Type B pancreatic cell (in vitro differentiated cells): ENCODE measurements at places on chromosomes 2 and 18. TPM values are rescaled to one million over a fixed set of nuclear protein-coding genes. Genes with fewer than 3 reads are reported as not detected.

TUBA4B gene
- total RNA-seq, result not detected in 2 replicates

HEATR5B gene
- total RNA-seq, result 17.0 and 18.9 TPM in 2 replicates

PLEK gene
- not detected in 2 replicates for total RNA-seq

RTKN gene
- 72.1 and 88.3 TPM in 2 replicates for total RNA-seq

ERMN gene
- total RNA-seq, result 1.2 and 1.6 TPM in 2 replicates

OSBPL6 gene
- 2.9 and 6.9 TPM in 2 replicates for total RNA-seq

ANKRD30BL gene
- total RNA-seq, result not detected in 2 replicates

MAPK4 gene
- 6.7 and 7.5 TPM in 2 replicates for total RNA-seq

TGFA gene
- 6.8 and 21.0 TPM in 2 replicates for total RNA-seq

SDC1 gene
- total RNA-seq, result 164 and 375 TPM in 2 replicates

- peaks cover 27% of the 10 kb centered on the region for H3K4me1 ChIP-seq
- no peak for DNase-seq
- H3K27ac ChIP-seq, result no peak overlapping the region
- H3K4me3 ChIP-seq, result no peak overlapping the region
- H3K36me3 ChIP-seq, result no peaks in the 10 kb centered on the region
Observed at GRCh38 chr2:6343076-6343475, 522.6 kb downstream of the CMPK2 start.

DNA sequence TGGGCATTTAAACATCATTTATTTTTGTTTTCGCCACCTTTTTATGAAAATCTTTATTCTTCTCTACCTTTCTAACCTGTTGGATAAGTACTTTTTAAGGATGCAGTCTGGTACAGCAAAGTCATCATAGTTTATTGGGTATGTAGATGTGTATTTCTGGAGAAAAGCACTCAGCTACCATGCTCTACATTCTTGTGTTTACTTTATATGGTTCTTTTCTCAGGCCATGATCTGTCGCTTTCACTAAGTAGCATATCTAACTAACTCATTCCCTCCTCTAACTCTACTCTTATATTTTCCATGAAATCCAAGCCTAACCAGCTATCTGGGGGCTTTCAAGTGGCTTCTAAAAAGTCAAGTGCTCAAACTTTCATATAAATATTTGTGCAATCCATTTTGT, 25.3 kb upstream of the SETBP1 start:
- no peak overlapping the region for H3K27ac ChIP-seq
- H3K4me1 ChIP-seq, result peaks cover 5% of the 10 kb centered on the region
- H3K36me3 ChIP-seq, result no peaks in the 10 kb centered on the region
- no peak for DNase-seq
- H3K4me3 ChIP-seq, result no peak overlapping the region

GRCh38 chr2:121175326-121175725, 109.7 kb downstream of the TFCP2L1 start:
- H3K4me1 ChIP-seq, result peaks cover 4% of the 10 kb centered on the region
- H3K27me3 ChIP-seq, result peaks cover 7% of the 10 kb centered on the region
- H3K27ac ChIP-seq, result no peak overlapping the region
- no peak overlapping the region for H3K4me3 ChIP-seq
- DNase-seq, result no peak

DNA sequence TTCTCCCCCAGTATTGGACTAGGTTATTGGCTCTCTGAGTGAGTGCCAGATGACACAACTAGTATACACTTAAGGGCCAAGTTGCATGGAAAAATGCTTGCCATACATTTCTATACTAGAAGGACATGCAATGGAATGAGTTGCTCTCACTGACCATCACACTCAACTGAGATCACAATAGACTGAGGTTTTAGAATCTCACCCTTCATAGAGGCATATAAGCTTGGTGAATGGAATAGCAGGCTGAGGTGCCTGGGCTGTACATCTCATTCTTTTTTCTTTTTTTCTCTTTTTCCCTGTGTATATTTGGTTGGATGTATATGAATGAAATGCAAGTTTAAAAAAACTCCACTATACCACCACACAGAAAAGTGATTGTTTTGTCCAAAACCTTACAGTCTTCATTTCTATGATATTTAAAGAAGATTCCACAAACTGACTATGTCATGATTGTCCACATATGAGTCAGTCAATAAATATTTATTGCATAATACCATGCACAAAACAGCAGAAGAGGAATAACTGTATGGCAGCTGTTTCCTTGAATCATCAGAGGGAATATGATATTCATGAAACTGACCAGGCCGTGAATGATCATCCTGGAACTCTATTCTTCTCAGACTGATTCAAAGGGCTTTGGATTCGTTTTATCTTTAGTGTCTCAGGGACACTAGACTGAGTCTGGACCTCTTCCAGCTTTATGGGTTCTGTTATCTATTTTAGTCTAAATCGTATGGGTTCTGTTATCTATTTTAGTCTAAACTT, 122.6 kb upstream of the STK17B start:
- H3K27ac ChIP-seq, result peak overlapping the region; percentile 68
- peaks cover 8% of the 10 kb centered on the region for H3K4me1 ChIP-seq
- peaks cover 9% of the 10 kb centered on the region for H3K36me3 ChIP-seq
- no peak for DNase-seq

DNA sequence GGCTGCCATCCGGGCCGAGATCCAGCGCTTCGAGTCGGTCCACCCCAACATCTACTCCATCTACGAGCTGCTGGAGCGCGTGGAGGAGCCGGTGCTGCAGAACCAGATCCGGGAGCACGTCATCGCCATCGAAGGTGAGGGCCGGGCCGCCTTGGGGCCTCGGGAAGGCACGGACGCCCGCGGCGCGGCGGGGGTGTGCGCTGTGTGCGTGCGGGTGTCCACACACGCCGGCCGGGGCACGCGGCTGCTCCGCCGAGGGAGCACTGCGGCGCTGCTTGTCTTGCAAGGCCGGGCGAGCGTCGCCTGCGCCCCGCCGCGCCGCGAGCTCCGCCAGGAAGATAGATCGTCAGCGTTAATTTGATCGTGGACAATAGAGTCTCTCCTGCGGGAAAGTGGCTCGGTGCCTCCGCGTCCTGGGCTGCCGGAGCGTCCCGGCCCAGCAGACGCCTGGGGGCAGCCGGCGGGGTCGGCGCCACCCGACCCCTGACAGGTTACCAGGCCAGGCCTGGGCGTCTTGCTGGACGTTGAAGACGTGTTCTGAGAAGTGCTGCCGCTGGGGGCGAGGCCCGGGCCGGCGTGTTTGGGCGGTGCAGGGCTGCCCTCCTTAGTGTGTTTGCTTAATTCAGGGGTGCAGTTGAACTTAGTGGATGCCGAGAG, 1.0 kb downstream of the AGAP1 start:
- H3K4me3 ChIP-seq, result peak overlapping the region; percentile 92
- H3K36me3 ChIP-seq, result peaks cover 5% of the 10 kb centered on the region

DNA sequence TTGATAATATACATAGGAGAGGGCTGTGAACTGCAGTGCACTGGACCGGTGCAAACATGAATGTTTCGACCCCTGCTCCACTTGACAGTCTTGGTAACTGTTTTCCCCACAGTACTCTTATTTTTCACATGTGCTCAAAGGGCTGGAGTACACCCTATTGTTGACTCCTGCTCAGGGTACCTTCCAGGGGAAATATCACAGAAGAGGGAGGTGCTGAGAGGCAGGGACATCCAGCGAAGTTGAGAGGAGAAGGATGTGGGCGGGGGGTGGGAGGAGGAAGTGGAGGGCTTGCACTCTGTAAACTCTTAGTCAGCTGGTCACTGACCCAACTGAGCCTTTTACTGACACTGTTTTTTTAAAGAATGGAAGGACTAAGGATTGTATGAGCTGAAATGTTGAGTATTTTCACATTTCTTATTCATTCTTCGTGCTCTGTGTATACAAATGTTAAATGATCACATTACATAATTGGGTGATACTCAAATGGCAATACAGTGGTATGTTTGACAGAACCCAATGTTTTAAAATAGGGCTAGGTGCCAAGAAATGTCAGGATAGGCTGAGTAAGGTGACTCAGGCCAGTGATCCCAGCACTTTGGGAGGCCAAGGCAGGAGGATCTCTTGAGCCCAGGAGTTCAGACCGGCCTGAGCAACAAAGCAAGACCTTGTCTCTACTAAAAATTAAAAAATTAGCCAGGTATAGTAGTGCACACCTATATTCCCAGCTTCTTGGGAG, 10.0 kb downstream of the INPP4A start:
- no peak for DNase-seq
- H3K27me3 ChIP-seq, result no peaks in the 10 kb centered on the region
- peaks cover 45% of the 10 kb centered on the region for H3K4me1 ChIP-seq

DNA sequence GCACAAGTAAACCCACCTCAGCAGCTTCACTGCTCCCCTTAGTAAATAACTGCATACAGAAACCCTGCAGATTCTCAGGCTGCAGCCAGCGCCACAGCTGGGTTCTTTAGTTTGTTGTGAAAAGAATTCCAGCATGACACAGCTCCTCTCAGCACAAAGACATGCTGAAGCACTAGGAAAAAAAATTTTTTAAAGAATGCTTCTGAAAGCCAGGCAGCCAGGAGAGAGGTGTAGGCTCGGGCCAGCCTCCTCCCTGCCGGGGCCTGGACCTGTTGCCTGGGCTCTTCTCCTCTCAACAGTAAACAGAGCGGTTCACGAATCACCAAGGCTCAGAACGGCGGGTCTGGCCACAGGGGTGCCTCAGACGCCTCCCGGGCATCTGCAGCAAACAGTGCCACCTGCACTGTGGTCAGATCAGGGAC, 95.7 kb upstream of the POU3F3 start:
- H3K4me1 ChIP-seq, result no peaks in the 10 kb centered on the region
- H3K4me3 ChIP-seq, result no peak overlapping the region
- H3K27ac ChIP-seq, result no peak overlapping the region
